ENCODE measurements at places on chromosomes 12 and 14. TPM values are rescaled to one million over a fixed set of nuclear protein-coding genes. Genes with fewer than 3 reads are reported as not detected.

The EML5 gene
- total RNA-seq: 1.6 TPM

The TAS2R31 gene
- 8.0 TPM for total RNA-seq

The OR4E2 gene
- total RNA-seq: not detected

The OR6S1 gene
- not detected for total RNA-seq

The ARHGAP9 gene
- total RNA-seq: 131 TPM

The ZFHX2 gene
- total RNA-seq: 2.3 TPM

The LMNTD1 gene
- not detected for total RNA-seq

The DPPA3 gene
- total RNA-seq: not detected

The CHGA gene
- not detected for total RNA-seq

The TAS2R50 gene
- 1.7 TPM for total RNA-seq

The TAPBPL gene
- total RNA-seq: 24.1 TPM

The KCNC2 gene
- total RNA-seq: not detected

All from activated T-helper 17 cell treated with anti-CD3 and anti-CD28 coated beads, Interleukin-2, amount 50 U/mL, for 72 hours (primary cell).